ENCODE measurements at places on chromosomes 6 and 20.
A peak's percentile ranks its signal among the peaks of the same experiment; 100 is the strongest.

- DNase-seq: no peak
Observed at GRCh38 chr6:126123226-126123625, 136.9 kb downstream of the TRMT11 start.

DNA sequence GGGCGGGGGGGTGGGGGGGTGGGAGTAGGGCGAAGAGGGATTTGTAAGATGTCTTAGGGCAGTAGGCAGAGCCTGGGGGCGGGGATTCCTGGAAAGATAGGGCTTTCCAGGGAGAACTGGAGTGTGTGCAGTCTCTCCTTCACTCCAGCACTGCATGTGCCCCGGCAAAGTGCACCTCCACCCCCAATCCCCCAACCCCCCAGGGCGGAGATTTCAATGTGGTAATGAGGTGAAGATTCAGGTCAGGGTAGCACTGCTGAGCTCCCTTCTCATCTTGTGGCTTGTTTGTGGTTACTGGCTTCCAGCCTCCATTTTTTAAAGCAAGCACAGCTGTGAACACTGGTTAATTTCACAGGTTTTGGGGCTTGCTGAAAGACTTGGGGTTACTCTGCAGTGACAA, 5.9 kb downstream of the TMEM239 start:
- DNase-seq: peak; percentile 30

GRCh38 chr20:61636531-61637116, 384.6 kb downstream of the CDH4 start:
- no peak for DNase-seq

DNA sequence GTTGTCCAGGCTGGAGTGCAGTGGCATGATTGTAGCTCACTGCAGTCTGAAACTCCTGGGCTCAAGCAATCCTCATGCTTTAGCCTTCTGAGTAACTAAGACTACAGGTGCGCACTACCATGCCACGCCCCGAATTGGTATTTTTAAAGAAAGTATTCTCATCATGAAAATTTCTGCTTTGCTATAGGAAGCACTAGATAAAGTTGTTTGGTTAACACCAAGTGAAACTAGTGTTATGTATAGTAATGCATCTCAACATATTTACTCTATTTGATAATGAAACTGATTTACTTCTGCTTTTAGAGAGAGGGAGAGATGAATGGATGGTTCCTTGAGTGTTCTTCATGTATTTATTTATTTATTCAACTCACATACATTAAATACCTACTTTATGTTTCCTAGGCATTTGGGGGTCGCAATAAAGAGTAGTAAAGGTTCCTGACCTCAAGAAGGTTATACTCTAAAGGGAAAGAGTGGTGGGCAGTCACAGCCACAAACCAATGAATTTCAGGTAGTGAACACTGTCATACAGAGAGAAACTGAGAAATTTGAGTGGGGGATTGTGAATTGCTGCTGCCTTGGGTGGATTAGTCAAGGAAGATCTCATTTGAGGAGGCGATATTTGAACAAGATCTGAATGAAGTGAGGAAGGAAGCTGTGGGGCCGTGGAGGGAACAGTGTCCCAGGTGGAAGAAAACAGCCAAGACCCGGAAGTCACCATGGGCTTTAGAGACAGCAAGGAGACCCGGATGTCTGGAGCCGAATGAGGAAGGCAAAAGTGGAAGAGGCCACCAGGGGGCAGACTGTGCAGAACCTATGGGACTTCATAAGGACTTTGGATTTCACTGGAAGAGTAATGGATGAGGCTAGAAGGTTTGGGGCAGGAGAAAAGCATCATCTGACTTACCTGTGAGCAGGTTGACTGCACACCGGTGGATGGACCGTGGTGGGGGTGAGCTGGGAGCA, 185.6 kb downstream of the TSHZ2 start:
- DNase-seq: peak; percentile 41

DNA sequence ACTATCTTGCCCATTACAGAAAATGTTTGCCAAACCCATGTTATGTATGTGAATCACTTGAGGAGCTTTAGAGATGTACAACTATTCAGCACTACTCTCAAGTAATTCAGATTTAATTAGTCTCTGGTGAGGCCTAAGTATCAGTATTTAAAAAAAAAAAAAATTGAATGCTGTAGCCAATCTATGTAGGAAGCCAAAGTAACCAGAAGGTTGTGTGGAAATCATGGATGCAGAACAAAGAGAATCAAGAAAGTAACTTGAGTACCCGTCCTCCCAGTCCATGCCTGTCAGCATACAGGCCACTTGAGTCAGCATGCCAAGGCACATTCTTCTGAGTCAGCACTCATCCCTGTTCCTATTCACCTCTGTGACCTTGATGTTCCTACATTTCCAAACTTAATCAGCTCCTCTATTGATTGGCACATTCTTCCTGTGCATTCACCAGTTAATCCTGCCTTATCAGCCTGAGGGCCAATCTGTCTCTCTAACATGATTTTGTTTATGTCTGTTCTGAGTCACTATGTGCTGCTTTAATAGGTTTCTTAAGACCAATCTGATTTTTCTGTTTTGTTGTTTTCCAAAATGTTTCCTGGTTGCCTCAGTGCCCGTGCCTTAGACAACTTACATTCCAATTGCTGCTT, 165.6 kb downstream of the KCNQ5 start:
- DNase-seq: peak; percentile 81

- DNase-seq: no peak
Observed at GRCh38 chr6:128171182-128171581, 270.3 kb upstream of the THEMIS start.

GRCh38 chr6:72959821-72960220, 265.5 kb downstream of the KHDC1L start:
- no peak for DNase-seq

GRCh38 chr6:142294679-142295078, 7.1 kb upstream of the ADGRG6 start:
- no peak for DNase-seq

- DNase-seq: no peak
Observed at GRCh38 chr6:168782187-168782751, 341.3 kb downstream of the SMOC2 start.

GRCh38 chr20:9211016-9211760, 142.3 kb downstream of the PLCB4 start:
- no peak for DNase-seq

DNA sequence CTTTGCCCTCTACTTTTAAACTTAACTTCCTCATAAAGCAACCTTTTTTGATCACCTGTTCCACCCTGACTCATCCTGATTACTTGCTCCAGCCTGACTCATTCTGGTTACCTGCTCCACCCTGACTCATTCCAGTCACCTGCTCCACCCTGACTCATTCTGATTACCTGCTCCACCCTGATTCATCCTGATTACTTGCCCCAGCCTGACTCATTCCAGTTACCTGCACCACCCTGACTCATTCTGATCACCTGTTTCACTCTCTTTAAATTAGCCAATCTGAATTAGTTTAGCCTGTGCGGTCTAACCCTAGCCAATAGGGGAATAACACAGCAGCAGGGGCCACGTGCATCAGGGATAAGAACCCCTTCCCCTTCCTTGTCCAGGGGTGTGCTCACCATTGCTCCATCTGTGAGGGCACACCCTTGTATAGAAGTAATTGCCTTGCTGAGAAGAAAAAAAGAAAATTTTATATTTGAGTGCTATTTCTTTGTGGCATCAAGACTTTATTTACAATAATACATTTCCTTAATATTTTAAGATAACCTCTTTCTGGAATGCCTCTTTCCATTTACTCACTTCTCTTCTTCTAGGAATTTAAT, 17.9 kb downstream of the HLA-G start:
- no peak for DNase-seq

GRCh38 chr20:48674461-48674860, 153.3 kb downstream of the PREX1 start:
- DNase-seq: no peak

DNA sequence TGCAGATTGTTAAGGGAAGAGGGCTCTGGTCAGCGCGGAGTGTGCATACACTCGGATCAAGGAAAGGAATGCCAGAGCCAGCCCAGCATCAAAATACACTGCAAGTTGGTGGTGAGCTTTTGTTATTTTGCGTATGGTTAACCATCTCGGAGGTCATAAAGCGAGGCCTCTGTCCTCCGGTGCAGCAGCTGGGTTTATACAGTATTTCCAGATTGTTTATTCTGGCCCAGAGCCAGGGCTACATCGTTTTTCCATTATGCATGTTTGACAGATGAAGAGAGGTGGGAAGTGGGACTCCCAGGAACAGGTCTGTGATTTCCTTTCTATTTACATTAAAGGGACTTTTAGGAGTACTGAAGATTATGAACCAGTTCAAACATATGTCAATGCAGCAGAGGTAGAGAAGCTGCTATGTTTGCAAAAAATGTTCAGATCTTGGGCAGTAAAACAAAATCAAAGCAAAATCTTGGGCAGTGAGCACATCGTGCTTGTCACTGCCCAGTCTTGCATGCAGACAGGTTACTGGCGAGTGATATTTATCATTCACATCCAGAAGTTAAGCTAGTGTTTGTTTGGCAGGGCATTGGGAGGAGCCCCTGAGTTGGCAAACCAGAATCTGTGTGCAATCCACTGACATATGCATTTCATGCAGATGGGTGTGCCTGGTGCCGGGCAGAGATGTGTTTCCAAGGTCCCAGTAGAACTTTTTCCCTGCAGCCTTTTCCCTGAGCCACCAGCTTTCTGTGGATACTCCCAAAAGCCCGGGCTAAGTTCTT, 256.3 kb upstream of the TAB2 start:
- DNase-seq: no peak

DNA sequence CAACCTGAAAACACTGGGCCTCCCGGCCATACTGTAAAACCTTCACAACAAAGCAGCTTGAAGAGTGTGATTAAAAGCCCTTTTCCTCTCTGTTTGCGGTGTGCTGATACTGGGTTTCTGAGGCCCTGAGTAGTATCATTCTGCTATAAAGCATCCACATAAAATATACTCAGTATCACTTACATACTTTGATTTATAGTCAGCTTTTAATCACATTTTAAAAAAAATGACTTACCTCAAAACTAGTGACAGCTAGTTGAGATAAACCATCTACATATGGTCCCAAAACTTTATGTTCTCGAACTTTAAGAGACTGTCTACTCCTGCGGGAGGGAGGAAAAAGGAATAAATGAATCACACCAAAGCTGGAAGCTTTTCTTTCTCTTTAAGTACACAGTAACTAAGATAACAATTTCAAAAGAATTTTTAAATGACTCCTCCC, 135.7 kb downstream of the KIF13A start:
- peak; percentile 74 for DNase-seq

- DNase-seq: peak; percentile 82
Observed at GRCh38 chr20:25676164-25676809, 20.4 kb downstream of the ZNF337 start.

GRCh38 chr6:157240059-157240959, 83.0 kb downstream of the TMEM242 start:
- peak; percentile 93 for DNase-seq

DNA sequence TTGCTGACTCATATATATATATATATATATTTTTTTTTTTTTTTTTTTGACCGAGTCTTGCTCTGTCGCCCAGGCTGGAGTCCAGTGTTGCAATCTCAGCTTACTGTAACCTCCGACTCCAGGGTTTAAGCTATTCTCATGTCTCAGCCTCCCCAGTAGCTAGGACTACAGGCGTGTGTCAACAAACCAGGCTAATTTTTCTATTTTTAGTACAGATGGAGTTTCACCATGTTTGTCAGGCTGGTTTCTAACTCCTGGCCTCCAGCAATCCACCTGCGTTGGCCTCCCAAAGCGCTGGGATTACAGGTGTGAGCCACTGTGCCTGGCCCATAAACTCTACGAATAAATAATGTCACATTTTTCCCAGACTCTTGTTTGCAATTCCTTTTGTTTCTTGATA, 4.8 kb downstream of the LRP11 start:
- peak; percentile 90 for DNase-seq

DNA sequence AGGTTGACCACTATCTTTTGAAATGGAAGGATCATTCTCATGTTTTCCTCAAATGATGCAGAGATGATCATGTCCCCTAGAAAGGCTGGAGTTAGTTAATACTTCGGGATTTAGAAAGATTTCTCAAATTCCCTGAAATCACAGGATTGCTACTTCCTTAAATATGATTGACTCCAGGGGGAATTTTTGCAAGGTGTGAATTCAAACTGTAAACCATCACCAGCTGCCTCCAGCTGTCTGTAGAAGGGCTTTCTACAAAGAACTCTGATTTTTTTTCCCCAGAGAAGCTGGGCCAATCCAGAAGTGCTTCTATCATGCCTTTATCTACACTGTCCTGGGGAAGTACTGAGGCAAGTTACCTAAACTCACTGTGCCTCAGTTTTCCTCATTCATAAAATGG, 114.5 kb downstream of the EDN1 start:
- DNase-seq: no peak

- DNase-seq: no peak
Observed at GRCh38 chr6:87829622-87830121, 127.6 kb upstream of the AKIRIN2 start.

DNA sequence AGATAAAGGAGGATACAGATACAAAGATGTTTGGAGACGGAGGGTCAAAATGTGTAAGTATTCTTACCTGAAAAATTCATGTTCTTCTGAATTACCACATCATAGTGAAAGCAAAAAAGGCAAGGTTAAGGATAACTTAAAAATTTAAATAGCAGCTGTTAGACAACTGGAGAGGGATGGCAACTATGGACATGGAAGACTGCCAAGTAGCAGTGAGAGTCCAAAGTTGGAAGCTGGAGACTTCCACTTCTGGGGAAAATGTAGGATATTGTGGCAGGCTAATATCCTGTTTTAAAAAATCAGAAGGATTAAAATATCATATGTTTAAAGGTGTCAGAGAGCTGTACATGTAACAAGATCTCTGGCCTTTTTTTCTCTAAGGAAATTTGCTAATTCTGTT, 29.8 kb downstream of the SYCP2 start:
- no peak for DNase-seq

- no peak for DNase-seq
Observed at GRCh38 chr6:1347161-1347560, 35.3 kb downstream of the FOXQ1 start.

GRCh38 chr20:408843-409696, 971 bp downstream of the RBCK1 start:
- DNase-seq: peak; percentile 38

DNA sequence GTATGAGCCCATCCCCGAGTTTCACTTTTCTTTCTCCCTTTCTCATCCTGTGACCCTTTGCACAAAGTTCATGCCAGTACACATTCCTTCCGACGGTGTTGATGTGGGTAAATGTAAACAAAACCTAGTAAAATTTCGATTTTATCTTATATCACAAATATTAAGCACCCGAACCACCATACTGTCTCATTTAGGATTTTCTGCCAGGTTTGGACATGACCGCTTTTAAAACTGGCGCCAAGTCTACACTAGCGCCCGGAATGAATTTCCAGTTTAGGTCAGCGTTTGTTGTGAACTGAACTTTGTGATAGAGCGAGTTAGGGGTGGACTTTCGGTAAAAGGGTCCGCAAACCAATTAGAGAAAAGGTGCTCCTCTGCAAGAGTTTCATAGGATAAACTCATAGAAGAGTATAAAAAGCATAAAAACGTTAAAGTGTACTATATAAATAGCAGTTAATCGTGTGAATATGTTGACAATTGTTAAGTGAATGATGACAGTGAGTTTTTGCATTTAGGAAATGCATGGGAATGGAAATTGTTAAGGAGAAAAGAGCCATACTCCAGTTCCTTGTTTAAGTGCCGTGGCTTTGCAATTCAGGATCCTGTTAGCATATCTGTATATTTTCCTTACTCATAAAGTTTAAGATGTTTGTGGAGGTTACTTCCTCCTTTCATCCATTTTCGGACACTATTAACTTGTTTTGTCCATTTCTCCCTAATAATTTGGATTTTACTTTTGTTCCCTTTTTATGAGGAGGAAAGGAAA, 937 bp downstream of the AKAP7 start:
- peak; percentile 83 for DNase-seq

Data from GM23248 (cell line).